ENCODE measurements at places on chromosomes 1 and 21.

DNA sequence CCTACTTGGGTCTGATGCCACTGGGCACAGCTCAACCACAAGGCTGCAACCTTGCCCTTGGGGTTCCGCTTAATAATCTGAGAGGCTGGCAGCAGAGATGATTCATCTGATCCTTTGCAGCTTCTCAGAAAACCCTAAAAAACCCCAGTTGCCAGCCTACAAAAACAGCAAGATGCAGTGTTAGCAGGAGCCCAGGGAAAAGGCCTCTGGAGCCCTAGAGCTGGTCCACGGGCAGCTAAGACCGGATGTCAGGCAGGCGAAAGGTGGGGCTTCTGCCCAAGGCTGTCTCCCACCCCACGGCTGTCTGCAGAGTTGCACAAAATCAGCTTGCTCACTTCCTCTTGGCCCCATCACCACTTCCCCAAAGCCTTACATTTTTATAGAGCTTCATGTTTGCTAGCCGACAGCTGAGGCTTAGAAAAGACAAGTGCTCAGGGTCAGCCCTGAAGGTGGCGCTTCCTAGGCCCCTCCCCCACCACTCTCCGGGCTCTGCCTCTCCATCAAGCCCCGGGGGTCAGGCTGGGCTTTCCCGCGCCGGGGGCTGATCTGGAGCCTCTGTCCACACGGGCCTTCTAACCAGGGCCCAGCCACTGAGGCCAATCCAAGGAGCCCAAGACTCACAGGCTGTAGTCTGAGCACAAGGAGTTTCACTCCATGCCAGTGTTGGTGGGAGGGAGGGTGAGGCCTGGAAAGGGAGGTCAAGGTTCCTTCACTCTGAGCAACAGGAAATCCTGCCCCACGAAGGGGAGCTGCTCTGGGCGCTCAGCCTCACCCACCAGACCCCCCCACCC is 4.2 kb upstream of the ADORA3 start:
- DNase-seq: no peak

DNA sequence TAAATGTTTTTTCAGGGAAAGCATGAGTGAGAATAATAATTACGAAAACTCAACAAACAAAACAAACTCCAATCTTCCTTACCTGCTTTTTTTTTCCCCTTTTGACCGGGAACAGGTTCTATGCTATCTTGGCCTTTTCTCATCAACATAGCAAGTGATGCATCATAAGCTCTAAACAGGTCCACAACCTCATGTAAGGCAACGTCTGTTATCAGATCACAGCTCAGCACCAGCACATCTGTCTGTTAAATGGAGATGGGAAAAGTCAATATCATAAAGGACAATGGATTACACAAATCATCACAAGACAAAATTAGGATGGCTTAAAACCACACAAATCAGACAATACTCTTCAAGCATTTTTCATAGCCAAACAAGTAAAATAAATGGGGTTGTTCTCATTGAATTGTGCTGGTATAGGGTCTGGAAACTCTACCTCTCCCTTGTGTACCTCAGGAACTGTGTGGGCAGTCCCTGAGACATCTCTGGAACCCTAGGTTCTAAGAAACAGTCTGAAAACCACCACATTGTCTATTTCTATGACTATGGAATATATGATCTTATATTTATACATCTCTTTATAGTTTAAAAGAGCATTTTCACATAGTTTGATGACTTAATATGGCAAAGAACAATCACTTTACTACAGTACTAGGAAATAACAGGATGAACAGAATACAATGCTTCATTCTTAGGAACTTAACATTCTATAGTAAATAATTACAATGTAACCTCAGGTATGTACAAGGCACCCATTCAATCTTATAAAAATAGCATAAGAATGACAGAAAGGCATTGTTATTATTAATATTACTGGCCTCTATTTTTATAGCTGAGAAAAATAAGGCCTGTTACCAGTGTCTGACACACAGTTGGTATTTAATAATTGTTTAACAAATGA is 44.7 kb downstream of the EIF2B3 start:
- no peak for DNase-seq

DNA sequence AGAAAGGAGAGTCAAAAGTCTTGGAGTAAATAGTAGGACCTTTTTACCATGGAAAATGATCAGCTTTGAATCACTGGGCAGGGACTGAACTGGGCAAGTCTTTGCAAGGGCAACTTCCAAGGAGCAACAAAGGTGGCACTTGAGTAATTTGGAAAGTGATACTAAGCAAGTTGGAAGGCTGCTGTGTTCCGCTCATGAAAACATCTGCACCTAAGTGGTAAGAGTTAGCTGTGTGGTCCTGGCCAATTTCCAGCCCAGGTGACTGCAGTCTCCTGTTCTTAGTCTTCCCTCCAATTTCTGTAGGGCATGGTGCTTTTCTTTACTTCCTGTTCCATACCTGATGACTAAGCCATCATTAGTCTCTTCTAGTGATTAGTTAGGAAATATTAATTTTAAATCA is 35.5 kb upstream of the PRDM2 start:
- no peak for DNase-seq

DNA sequence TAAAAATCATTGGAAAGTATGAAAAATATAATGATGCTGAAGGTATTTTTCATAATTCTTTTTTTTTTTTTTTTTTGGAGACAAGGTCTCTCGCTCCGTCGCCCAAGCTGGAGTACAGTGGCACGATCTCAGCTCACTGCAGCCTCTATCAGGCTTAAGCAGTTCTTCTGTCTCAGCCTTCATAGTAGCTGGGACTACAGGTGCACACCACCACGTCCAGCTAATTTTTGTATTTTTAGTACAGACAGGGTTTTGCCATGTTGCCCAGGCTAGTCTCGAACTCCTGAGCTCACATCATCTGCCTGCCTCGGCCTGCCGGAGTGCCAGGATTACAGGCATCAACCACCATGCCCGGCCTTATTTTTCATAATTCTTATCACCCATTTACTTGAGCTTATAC is 13.3 kb downstream of the SMAP2 start:
- no peak for DNase-seq

- no peak for DNase-seq
Observed at GRCh38 chr1:203678943-203679661, 52.5 kb downstream of the ATP2B4 start.

DNA sequence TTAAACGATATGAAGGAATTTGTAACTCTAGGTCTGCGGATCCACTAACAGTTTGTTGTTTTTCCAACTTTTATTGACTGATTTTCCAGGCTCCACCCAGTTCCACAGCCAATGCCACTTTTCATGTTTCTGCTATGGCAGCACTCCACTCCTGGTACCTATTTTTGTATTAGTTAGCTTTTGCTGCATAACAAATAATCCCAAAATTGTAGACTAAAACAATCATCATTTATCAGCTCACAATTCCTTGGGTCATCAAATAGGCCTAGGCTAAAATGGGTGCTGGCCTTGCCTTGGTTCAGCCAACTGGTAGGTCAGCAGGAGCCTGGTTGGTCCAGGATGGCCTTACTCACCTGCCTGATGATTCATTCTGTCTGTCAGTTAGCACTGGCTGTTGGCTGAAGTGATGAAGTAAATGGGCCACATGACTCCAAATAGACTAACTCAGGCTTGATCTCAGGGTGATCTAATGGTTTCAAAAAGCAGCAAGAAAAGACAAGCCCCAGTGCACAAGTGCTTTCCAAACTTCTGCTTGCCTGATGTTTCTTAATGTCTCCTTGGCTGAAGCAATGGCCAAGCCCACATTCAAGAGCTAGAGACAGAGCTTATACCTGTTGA is 3.2 kb upstream of the C8B start:
- DNase-seq: no peak

DNA sequence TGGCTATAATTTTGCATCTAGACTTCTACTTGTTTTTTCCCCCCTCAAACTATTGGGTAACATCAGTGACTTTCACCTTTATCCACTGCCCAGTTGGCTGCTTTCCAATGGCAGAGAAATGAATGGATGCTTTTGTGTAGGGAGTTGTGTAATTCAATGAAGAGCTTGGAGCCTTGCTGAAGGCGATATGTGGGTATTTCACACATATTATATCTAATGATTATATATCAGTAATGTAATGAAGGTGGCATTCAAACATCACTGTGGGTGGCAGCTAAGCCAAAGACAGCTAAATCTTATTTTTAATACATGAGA is 81.2 kb downstream of the TGFB2 start:
- no peak for DNase-seq

GRCh38 chr1:15089258-15089992 is 64.1 kb upstream of the TMEM51 start:
- no peak for DNase-seq

GRCh38 chr1:155169541-155169940 is 3.6 kb downstream of the KRTCAP2 start:
- no peak for DNase-seq

- no peak for DNase-seq
Observed at GRCh38 chr1:158830074-158830677, 975 bp upstream of the MNDA start.

- no peak for DNase-seq
Observed at GRCh38 chr1:74247881-74248528, 12.8 kb downstream of the TNNI3K start.

DNA sequence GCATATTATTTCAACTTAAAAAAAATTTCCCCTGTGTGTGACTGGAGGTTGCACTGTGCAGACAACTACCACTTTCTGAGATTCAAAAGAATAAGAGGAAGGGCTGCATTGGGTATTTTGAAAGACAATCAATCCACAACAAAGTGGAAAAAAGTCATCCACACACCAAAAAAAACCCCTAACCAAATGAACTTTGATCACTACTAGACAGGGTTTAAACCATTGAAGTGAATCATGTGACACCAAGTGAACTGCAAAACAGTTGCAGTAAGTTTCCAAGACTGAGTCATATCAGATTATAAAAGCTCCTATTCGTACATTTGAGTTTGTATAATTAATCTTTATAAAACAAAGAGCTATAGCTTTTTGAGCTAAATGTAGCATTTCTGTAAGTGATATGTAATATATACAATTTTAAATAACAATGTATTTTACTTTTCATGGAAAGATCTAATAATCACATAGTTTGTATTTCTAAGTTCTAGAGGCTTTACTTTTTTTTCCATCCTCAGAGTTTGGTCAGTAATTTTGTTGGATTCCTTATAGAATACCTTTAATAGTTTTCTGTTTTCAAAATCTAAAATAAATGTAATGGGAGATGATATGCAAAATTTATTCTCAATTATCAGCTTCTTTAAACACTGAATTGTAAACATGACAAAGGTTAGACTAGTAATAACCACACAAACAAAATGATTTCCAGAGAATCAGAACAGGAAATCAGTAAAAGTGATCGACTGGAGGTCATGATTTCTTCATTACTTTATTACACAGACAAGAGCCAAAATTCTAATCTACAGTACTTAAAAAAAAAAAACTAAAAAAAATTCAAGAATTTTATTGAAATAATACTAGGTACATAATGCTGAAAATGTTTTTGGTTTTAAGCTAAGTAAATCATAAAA is 50.5 kb upstream of the GFI1 start:
- DNase-seq: no peak

GRCh38 chr1:153791648-153792253 is 16.5 kb downstream of the SLC27A3 start:
- DNase-seq: no peak

- DNase-seq: no peak
Observed at GRCh38 chr1:16719571-16720350, 20.6 kb upstream of the RNU1-4 start.

DNA sequence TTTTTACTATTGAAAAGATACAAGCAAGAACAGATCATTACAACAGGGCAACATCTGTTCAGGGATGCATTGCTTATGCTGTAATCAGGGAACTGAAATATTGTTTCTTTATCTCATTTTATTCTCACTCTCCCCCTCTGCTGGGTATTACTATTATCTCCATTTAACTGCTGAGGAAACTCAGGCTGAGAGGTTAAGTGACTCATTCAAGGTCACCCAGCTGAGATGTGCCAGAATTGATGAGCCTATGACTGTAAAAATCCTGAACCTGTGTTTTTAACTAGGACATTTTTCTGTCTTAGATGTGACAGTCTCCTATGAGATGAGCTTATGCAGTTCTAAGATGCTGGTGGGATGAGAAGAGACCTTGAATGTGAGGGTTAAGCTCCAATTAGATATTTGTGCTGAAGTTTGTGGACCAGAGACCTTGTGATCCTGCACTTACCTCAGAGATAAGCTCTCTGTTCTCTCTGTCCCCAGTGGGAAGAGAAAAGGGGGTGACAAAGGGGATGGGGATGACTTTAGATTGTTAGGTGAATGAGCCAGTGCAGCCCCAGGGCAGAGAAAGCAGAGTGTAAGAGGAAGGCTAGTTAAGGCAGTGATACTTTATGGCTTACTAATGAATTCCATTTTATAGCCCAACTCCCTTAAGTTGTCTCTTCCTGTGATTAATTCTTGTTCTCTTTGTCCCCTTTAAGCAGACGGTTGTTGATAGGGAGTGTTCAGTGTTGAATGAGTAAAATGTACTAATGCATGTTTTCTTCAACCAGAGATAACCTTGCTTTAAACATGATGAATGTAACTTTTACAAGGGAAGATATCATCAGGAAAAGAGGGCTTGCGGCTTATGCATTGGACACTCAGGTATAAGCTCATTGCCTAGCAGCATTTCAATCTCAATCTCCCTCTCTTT is 111.4 kb downstream of the HLX start:
- DNase-seq: no peak

DNA sequence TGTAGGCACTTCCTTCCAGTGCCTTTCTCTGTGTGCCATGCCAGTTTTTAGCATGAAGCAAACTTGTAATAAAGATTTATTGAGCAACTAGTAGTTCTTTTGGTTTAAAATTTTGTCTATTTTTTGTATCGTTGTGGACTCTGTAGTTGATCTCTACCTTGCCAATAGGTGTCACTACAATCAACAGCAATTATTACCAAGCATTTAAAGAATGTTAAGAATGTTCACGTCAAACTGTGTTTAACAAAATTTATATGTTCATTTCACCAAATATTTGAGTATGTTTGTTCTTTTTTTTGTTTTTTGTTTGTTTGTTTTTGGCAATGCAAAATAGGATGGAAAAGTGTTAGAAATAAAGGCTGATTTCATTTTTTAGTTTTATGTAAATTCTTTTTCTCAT is 208.1 kb downstream of the PATJ start:
- no peak for DNase-seq

GRCh38 chr1:23395154-23395724 is 25.6 kb upstream of the ZNF436 start:
- no peak for DNase-seq

DNA sequence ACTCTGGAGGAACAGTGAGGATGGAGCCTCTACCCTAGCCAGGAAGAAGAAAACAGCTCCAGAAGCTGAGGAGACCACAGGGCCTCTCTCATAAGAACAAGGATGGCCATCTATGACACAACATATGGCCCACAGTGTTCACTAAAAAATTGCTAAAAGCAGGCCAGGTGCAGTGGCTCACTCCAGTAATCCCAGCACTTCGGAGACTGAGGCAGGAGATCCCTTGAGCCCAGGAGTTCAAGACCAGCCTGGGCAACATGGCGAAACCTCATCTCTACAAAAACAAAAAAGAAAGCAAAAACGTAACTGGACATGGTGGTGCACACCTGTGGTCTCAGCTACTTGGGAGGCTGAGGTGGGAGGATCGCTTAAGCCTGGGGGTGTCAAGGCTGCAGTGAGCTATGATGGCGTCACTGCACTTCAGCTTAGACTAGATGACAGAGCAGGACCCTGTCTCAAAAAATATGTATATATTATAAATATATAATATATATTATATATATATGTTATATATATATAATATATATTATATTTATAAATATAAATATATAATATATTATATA is 103.1 kb downstream of the TOMM20 start:
- DNase-seq: no peak
